T-helper 17 cell (primary cell): ENCODE measurements at places on chromosomes 11 and 22. TPM values are rescaled to one million over a fixed set of nuclear protein-coding genes. Genes with fewer than 3 reads are reported as not detected.
A peak's percentile ranks its signal among the peaks of the same experiment; 100 is the strongest.

GRCh38 chr11:130092661-130093060 lies 23.0 kb downstream of the APLP2 start:
- peak overlapping the region; percentile 53 for H3K27ac ChIP-seq
- H3K4me3 ChIP-seq, result no peak overlapping the region
- peaks cover 12% of the 10 kb centered on the region for H3K36me3 ChIP-seq
- H3K4me1 ChIP-seq, result peaks cover 23% of the 10 kb centered on the region
- no peaks in the 10 kb centered on the region for H3K27me3 ChIP-seq

DNA sequence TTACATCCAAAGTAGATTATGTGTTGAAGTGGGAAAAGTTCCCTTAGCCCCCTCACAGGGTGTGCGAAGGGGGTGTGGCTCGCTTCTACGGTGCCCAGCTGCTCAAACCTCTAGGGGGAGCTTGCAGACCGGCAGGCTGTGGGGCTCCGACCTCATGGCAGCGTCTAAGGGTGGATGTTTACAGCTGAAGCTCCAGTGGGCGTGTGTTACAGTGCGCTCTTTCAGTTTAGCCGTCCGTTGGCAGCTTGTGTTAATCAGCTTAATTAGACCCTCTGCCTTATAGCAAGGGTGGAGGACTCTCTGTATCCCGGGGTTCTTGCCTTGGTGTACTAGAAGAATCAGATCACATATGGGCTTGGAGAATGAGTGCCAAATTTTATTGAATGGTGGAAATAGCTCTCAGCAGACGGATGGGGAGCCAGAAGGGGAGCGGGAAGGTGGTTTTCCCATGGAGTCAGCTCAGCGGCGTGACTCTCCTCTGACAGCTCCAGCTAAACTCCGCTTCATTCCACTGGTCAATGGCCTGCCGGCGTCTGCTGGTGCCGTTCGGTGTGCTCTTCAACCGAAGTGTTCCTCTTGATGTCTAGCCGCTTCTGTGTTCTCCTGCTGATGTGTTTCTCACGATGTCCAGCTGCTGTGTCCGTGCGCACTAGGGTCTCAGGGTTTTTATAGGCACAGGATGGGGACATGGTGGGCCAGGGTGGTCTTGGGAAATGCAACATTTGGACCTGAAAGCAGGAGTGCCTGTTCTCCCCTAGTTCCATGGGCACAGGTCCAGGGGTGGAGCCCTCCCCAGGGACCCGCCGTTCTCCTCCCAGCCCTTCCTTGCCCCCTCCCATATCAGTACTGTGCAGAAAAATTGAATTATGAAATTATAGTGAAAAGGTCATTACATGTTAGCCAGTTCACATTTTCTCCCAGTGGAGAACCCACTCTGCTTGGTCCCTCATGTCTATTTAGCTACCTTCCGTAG lies 28.6 kb upstream of the OR10G7 start:
- no peak overlapping the region for H3K27ac ChIP-seq
- H3K4me3 ChIP-seq, result no peak overlapping the region
- peaks cover 70% of the 10 kb centered on the region for H3K27me3 ChIP-seq
- H3K4me1 ChIP-seq, result peaks cover 11% of the 10 kb centered on the region
- H3K36me3 ChIP-seq, result no peaks in the 10 kb centered on the region

GRCh38 chr22:26658671-26659478 lies 1.5 kb downstream of the MIAT start:
- H3K36me3 ChIP-seq, result no peaks in the 10 kb centered on the region
- DNase-seq, result peak; percentile 28
- H3K27me3 ChIP-seq, result no peaks in the 10 kb centered on the region
- H3K27ac ChIP-seq, result peak overlapping the region; percentile 59
- H3K4me3 ChIP-seq, result peak overlapping the region; percentile 94
- peaks cover 26% of the 10 kb centered on the region for H3K4me1 ChIP-seq

DNA sequence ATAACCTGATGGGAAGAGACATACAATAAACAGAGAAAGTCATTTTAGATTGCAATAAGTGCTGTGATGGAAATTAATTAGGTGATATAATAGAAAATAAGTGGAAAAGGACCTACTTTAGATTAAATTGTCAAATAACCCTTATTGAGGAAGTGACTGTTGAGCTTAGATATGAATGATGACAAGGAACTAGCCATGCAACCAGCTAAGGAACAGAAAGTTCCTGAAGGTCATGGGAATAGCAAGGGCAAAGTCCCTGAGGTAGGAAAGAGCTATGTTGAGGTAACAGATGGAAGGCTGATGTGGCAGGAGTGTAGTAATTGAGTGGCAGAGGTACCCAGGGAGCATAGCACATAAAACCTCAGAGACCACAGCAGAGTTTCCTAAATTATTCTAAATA lies 135.2 kb downstream of the WNT11 start:
- H3K27me3 ChIP-seq, result no peaks in the 10 kb centered on the region
- peaks cover 7% of the 10 kb centered on the region for H3K36me3 ChIP-seq
- DNase-seq, result no peak
- no peak overlapping the region for H3K4me3 ChIP-seq
- H3K27ac ChIP-seq, result no peak overlapping the region

Gene DEUP1
- not detected for total RNA-seq

Gene IGLL1
- not detected for total RNA-seq
